ENCODE measurements at places on chromosomes 4 and X. TPM values are rescaled to one million over a fixed set of nuclear protein-coding genes. Genes with fewer than 3 reads are reported as not detected.

DNA sequence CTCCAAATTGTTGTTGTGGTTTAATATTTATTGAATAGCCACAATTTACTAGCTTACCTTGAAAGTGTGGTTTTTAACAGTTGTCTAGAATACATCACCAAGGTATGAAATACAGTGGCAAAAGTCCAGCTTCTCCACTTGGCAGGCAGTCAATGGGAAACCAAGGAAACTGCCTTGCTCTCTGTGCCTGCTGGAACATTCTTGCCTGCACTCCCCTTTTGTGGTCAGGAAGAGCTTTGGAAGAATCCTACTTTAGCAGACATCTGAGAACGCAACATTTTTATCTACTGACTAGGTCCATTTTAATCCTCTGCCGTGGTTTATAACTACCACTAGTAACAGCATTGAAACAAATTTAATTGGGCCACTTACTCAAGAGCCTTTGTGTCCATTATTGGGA, 64.5 kb downstream of the TENM3 start:
- DNase-seq, result peak; percentile 12

HSD17B11 gene
- 31.1 TPM for polyA plus RNA-seq

PASD1 gene
- not detected for polyA plus RNA-seq

- DNase-seq, result peak; percentile 52
These were observed 458.1 kb downstream of the STIM2 start for GRCh38 chr4:27318740-27319139.

GRCh38 chr4:139986106-139986505, 167.9 kb downstream of the MAML3 start:
- DNase-seq, result no peak

GRCh38 chrX:104432321-104432720, 133.7 kb upstream of the IL1RAPL2 start:
- DNase-seq, result no peak

DNA sequence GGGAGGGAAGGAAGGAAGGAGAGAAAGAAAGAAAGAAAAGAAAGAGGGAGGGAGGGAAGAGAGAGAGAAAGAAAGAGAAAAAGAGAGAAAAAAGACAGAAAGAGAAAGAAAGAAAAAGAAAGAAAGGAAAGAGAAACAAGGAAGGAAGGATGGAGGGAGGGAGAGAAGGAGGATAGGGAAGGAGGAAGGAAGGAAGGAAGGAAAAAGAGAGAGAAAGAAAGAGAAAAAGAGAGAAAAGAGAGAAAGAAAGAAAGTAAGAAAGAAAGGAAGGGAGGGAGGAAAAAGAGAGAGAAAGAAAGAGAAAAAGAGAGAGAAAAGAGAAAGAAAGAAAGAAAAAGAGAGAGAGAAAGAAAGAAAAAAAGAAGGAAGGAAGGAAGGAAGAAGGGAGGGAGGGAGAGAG, 105.8 kb upstream of the RBPJ start:
- no peak for DNase-seq

DNA sequence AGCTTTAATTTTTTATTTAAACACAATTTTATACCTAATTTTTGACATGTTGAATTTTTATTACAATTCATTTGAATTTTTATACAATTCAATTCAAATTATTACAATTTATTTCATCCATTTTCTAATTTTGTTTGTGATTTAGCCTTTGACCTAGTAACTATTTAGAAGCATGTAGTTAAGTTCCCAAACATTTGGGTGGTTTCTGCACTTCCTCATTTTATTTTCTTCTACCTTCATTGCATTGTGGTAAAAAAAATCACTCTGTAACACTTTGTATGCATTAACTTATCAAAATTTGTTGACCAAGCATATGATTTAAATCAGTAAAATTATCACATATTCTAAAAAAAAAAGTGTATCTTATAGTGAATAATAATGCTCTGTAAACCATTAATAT, 928.9 kb downstream of the ARAP2 start:
- DNase-seq, result no peak

DNA sequence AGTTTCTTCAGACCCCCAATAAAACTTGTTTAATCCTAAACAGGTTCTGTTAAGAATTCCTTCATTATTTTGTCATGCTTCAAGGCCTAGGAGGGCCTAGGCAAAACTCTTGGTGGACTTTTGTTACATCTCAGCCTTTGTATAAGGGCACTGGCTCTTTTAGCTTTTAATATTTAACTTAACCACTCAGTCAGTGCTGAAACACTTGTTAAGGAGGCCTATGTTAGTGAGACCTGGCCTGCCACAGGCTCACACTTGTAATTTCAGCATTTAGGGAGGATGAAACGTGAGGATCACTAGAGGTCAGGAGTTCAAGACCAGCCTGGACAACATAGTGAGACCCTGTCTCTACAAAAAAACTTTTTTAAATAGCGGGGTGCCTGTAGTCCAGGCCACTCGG, 32.7 kb upstream of the PGK1 start:
- no peak for DNase-seq

HDAC6 gene
- 20.3 TPM for polyA plus RNA-seq

DNA sequence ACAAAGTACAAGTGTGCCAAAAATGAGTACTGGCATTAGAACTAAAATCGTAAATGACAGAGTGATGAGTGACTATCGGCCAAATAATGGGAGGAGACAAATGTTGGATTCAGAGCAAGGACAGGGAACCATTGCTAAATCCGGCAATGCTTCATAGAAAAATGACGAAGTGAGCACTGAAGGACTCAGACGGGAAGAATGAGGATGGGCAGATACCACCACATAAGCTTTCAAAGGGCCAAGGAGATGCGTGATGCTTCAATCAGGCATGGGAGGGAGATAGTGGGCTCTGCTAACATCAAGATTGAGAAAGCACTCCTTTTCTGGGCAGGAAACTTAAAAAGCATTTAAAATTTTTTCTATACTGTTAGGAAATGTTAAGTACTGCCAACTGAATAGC, 21.6 kb downstream of the RBBP7 start:
- peak; percentile 86 for DNase-seq

GRCh38 chr4:174537634-174538033, 15.3 kb upstream of the HPGD start:
- DNase-seq, result no peak

RASGEF1B gene
- polyA plus RNA-seq, result not detected

- DNase-seq, result no peak
These were observed 457.6 kb downstream of the KCTD8 start for GRCh38 chr4:43990963-43991362.

CFAP47 gene
- not detected for polyA plus RNA-seq

DNA sequence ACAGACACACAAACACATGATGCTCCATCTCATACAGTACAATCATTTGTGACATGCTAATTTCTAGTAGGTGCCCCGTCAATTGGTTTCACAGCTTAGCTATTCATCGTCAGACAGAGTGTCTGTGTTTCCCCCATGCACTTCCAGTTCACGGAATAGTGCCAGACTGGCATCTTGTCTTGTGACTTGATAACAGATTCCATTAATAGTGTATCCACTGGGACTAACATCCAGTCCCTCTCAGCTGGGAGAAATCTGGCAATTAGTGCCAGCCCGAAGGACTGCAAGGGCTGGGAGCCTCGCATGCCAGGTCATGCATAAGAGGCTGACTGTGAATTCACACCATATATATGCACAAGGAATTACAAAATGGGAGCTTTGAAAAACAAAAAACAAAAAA, 20.2 kb upstream of the GATB start:
- no peak for DNase-seq

DNA sequence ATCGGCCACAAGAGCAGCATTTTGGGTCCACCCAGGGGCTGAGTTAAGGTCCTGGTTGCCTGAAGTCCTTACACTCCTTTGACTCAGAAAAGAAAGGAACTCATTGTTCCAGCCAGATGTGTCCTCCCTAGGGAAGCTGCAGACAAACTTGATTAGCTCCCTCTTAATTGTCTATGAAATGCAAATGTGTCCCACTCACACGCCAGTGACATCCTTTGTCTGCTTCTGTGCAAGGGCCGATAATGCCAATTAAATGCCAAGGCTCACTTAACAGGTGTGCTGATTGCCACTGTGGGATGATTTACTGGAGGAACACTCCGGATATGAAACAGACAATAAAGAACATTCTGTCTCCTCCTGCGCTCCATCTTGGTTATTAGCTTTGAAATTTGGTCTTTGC, 332.9 kb upstream of the CPEB2 start:
- no peak for DNase-seq

- no peak for DNase-seq
These were observed 14.6 kb upstream of the SPRY1 start for GRCh38 chr4:123381996-123382395.

DNA sequence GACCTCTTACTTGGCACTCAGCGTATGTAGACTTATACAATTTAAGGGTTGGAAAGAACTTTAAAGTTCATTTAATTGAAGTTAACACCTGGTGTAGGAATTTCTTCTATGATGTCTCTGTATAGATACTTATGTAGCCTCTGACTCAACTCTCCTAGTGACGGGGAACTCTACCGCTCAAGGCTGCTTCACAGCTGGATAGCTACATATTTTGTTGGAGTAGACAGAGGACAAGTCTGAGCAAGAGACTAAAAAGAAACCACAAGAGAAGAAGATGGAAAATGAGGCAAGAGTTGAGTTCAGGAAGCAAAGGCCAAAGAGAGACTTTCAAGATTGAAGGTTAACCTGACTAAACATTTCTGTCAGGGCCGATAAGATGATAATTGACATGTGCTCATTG, 52.6 kb downstream of the GPR50 start:
- no peak for DNase-seq

- DNase-seq, result no peak
These were observed 167.9 kb downstream of the CAMK2D start for GRCh38 chr4:113593400-113594230.

DNA sequence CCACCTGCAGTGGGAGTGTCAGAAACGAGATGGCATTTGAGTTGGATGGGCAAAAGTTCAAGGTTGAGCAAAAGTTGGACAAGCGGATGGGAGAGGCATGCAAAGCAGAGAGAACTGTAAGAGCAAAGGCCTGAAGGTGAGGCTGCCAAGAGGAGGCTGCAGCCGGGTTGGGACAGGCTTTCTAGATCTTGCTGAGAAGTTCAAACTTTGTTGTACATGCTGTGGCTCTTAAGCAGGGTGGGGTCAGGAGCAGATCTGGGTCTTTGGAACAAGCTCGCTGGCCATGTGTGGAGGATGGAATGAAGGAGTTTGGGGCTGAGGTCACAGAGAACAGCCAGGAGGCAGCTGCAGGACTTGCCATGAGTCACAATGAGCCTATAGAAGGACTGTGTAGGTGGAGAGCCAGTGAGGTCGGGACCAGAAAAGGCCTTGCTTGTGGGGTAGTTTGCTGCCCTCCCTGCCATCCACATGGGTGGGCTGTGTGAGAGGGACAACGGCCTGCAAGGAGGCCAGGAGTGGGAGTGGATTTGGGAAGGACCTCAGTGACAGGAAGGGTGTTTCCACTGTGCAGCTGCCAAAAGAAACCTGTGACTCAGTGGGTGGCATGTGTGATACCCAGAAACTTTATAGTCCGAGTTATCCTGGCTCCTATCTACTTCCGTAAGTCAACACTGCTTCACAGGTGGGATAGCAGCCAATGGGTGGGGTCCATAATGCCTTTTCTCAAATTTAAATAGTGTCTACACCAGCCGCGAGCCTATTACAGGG, 210.4 kb downstream of the MID1IP1 start:
- DNase-seq, result peak; percentile 65

SLBP gene
- 85.8 TPM for polyA plus RNA-seq

DNA sequence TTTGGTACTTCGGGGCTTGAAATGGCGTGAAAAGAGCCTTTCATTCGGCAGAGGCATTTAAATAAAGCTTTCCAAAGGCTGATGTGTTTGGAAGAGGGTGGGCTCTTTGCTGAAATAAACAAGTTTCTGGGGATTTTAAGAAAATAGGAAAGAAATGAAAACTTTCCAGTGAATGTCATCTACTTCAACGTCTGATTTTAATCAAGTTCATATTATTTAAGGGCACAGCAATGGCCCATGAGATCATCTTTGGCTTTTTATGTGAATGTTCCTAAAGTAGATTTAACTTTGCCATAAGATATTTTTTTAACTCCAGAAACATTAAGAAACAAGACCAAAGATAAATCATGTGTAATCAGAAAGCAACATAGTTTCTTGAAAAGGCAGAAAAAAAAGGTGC, 69.8 kb upstream of the TTC29 start:
- DNase-seq, result no peak

- no peak for DNase-seq
These were observed 244.3 kb downstream of the PTTG2 start for GRCh38 chr4:38204339-38205035.

SLC9A6 gene
- polyA plus RNA-seq, result 13.1 TPM
